GM12878 (cell line): ENCODE measurements at places on chromosomes 12 and 14.
A peak's percentile ranks its signal among the peaks of the same experiment; 100 is the strongest.

- DNase-seq, result no peak
- H3K4me3 ChIP-seq, result no peak overlapping the region
- H3K36me3 ChIP-seq, result no peaks in the 10 kb centered on the region
- H3K27me3 ChIP-seq, result no peaks in the 10 kb centered on the region
- no peaks in the 10 kb centered on the region for H3K4me1 ChIP-seq
Observed at GRCh38 chr14:97916100-97916499, 1118.9 kb downstream of the VRK1 start.

DNA sequence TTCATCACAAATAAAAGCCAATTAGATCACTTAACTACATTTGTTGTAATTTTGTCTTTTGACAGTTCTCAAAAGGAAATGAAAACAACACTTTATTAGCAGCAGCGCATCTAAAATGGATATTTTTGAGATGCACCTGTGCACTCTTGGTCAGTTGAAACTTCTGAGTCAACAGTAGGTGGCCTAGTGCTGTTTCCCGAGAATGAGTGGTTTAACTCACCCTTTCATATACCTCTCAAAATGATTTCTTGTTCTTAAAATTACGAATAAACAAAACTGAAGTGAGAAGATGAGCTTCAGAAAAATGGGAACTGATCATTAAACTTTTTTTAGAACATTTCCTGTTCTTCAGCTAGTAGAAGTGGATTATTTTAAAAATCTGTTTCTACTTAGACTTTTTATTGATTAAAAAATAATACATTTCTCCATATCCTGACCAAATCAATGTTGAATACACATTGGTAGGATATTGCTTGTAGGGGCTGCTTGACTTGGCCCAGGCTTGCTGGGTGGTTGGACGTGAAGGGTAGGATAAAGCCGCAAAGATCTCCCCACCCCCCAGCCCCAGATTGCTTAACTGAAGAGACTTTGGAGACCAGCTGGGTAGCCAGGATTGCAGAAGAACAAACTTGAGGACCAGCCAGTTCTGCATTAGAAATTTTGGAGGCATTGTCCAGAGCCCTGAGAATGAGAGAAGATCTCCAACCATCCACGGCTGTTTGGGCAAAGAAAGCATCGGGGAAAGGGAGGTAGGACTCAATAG, 22.3 kb upstream of the STK38L start:
- H3K27me3 ChIP-seq, result no peaks in the 10 kb centered on the region
- H3K4me3 ChIP-seq, result peak overlapping the region; percentile 68
- H3K4me1 ChIP-seq, result peaks cover 43% of the 10 kb centered on the region
- no peaks in the 10 kb centered on the region for H3K36me3 ChIP-seq

- H3K4me1 ChIP-seq, result no peaks in the 10 kb centered on the region; the same call in 1 of the 2 replicates
- no peak for DNase-seq
- H3K4me3 ChIP-seq, result peak overlapping the region; percentile 70
- no peaks in the 10 kb centered on the region for H3K27me3 ChIP-seq
- peak overlapping the region; percentile 73 for H3K27ac ChIP-seq
Observed at GRCh38 chr14:50230401-50230700, 1.0 kb downstream of the SOS2 start.

- no peak overlapping the region for H3K27ac ChIP-seq
- no peak for DNase-seq
- H3K27me3 ChIP-seq, result peaks cover 2% of the 10 kb centered on the region
- peaks cover 3% of the 10 kb centered on the region for H3K4me1 ChIP-seq
- H3K36me3 ChIP-seq, result no peaks in the 10 kb centered on the region
Observed at GRCh38 chr12:95395696-95396095, 78.3 kb upstream of the METAP2 start.

- no peaks in the 10 kb centered on the region for H3K36me3 ChIP-seq
- H3K27ac ChIP-seq, result no peak overlapping the region
- peaks cover 30% of the 10 kb centered on the region for H3K4me1 ChIP-seq
- H3K27me3 ChIP-seq, result no peaks in the 10 kb centered on the region; the same call in 1 of the 2 replicates
- no peak overlapping the region for H3K4me3 ChIP-seq
Observed at GRCh38 chr14:54774824-54775223, 127.8 kb downstream of the GCH1 start.

DNA sequence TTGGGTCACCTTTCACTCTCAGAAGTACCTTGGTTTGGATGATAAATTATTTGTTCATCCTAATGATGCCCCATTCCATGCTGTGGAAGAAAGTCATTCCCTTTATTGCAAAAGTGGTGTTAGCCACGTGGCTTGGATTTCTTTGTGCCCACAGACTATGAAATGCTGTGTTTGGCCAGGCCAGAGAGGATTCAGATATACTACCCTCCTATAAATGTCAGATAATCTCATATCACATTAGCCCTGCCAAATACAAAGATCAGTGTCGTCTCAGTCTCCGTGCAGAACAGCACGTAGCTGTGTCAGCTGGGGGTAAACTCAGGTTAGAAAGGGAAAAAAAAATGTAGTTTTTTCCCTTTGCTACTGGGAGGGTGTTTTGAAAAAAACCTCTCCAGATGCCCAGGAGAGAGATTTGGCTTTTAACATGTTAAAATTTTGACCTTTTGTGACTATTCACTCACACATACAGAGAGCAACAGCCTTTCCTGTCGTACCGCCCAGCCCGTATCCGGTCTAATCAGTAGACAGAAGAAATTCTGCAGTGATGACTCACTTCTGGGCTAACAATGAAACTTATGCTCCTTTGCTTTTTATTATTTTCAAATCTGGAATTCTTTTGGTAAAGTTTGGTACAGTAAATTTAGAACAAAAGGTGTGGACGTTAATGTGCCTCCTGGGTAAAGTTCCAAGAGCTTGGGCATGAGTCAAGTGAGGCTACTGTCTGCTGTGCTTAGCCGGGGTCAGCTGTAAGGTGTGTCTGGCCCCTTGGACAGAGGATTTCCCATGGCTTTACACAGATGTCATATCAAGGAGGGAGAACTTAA, 8.5 kb upstream of the PTPRB start:
- H3K4me1 ChIP-seq, result no peaks in the 10 kb centered on the region
- H3K27me3 ChIP-seq, result no peaks in the 10 kb centered on the region
- no peak for DNase-seq
- no peak overlapping the region for H3K27ac ChIP-seq
- no peaks in the 10 kb centered on the region for H3K36me3 ChIP-seq

GRCh38 chr12:100437038-100437841, 36.4 kb upstream of the NR1H4 start:
- no peak overlapping the region for H3K4me3 ChIP-seq
- no peaks in the 10 kb centered on the region for H3K4me1 ChIP-seq
- no peak overlapping the region for H3K27ac ChIP-seq
- DNase-seq, result no peak

GRCh38 chr14:84298663-84299195, 1231.2 kb upstream of the FLRT2 start:
- H3K4me1 ChIP-seq, result no peaks in the 10 kb centered on the region

DNA sequence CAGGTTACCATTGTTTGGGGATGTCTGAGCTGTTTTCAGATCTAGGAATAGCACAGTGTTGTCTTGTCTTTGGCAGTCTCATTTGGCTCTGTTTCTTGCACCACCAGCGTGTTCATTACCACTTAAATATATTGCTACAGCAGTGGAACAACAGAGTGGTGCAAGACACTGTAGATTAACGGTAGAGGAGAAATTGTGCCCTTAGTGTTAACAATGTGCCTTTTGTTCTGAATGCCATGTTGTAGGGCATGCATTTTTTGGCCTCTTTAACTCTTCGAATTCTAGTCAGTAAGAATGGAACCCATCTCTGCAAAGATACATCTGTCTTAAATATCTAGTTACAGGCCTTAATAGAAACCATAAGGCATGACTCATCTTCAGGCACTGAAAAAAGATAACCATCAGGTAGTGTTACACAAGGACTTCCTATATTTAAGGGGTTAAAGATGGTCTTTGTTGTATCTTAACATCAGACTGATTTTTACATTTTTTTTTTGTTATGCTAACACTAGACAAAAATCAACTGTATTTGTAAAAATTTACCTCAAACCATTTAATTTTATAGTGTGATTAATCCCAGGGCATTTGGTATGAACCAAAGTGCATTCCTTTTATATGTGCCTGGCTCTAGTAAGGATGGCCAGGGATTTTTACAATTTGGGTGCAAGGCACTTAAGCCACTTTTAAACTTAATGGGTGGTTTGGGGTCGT, 12.9 kb downstream of the DYRK2 start:
- no peak for DNase-seq
- no peaks in the 10 kb centered on the region for H3K4me1 ChIP-seq
- no peaks in the 10 kb centered on the region for H3K27me3 ChIP-seq

- H3K27me3 ChIP-seq, result peaks cover 2% of the 10 kb centered on the region; the same call in 1 of the 2 replicates
- no peak for DNase-seq
- no peak overlapping the region for H3K4me3 ChIP-seq
- H3K36me3 ChIP-seq, result no peaks in the 10 kb centered on the region
Observed at GRCh38 chr12:107622001-107622400, 63.6 kb upstream of the PWP1 start.

GRCh38 chr14:95649230-95649629, 37.0 kb upstream of the TCL1B start:
- H3K27me3 ChIP-seq, result no peaks in the 10 kb centered on the region
- no peak for DNase-seq

GRCh38 chr12:128337431-128338170, 70.6 kb downstream of the TMEM132C start:
- H3K4me3 ChIP-seq, result no peak overlapping the region
- H3K36me3 ChIP-seq, result no peaks in the 10 kb centered on the region
- no peaks in the 10 kb centered on the region for H3K27me3 ChIP-seq
- no peak for DNase-seq
- no peaks in the 10 kb centered on the region for H3K4me1 ChIP-seq

- no peak overlapping the region for H3K27ac ChIP-seq
- H3K4me1 ChIP-seq, result no peaks in the 10 kb centered on the region
- no peaks in the 10 kb centered on the region for H3K27me3 ChIP-seq
Observed at GRCh38 chr12:129826273-129826672, 77.6 kb downstream of the TMEM132D start.

GRCh38 chr12:70823182-70823976, 97.2 kb downstream of the PTPRR start:
- H3K4me1 ChIP-seq, result no peaks in the 10 kb centered on the region
- H3K4me3 ChIP-seq, result no peak overlapping the region
- no peaks in the 10 kb centered on the region for H3K36me3 ChIP-seq
- DNase-seq, result no peak
- no peak overlapping the region for H3K27ac ChIP-seq
- H3K27me3 ChIP-seq, result no peaks in the 10 kb centered on the region

GRCh38 chr12:25829192-25829591, 129.3 kb upstream of the RASSF8 start:
- H3K27ac ChIP-seq, result no peak overlapping the region
- no peak overlapping the region for H3K4me3 ChIP-seq
- H3K4me1 ChIP-seq, result no peaks in the 10 kb centered on the region
- no peaks in the 10 kb centered on the region; the same call in 1 of the 2 replicates for H3K27me3 ChIP-seq
- no peak for DNase-seq
- no peaks in the 10 kb centered on the region for H3K36me3 ChIP-seq

- H3K27ac ChIP-seq, result no peak overlapping the region
- no peak overlapping the region for H3K4me3 ChIP-seq
- DNase-seq, result no peak
- H3K36me3 ChIP-seq, result no peaks in the 10 kb centered on the region
- no peaks in the 10 kb centered on the region for H3K4me1 ChIP-seq
Observed at GRCh38 chr12:14714437-14714836, 18.0 kb upstream of the GUCY2C start.

DNA sequence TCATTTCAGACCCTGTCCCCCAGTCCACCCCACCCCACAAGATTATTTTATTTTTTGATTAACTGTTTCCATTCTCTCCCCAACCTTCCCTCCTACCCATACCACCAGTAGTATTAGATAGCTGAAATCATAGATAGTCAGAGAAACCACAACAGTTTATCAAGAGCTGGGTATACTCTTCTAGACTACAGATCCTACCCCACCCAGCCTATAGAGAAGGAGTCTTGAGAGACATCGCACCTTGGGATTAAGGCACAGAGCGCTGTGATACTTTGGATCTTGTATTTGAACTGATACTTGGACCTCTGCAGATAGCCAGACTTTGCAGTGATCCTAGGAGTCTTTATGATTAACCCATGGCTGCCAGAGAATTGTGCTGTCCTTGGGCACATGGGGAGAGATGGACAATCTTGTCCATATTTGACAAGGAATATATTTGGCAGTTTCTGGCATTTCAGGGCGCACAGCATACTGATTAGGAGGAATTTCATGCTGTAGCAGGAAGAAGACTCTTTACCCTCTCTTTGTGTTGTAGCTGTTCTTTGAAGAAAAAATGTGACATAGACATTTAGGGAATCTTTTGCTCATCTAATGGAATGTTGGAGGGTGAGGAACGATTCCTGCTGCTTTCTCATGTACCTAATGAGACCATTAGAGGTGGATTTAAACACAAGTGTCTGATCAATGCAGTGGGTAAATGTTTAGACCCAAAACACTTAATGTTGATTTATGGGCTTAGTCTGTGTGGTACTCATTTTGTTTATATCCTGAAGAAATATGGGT, 982 bp downstream of the RBMS2 start:
- no peaks in the 10 kb centered on the region for H3K27me3 ChIP-seq
- H3K36me3 ChIP-seq, result no peaks in the 10 kb centered on the region
- peaks cover 4% of the 10 kb centered on the region; the same call in 1 of the 2 replicates for H3K4me1 ChIP-seq
- no peak overlapping the region for H3K27ac ChIP-seq
- DNase-seq, result no peak

DNA sequence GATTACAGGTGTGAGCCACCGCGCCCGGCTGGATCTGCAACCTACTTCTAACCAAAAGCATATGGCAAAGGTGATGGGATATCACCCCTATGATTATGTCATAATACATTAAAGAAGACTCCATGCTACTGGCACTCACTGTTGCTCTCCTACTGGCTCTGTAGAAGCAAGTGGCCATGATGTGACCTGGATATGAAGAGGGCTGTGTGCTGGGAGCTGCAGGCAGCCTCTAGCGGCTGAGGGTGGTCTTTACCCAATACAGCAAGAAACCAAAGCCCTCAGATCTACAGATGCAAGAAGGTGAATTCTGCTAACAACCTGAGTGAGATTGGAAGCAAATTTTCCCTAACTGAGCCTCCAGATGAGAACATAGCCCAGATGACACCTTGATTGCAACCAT, 34.2 kb upstream of the TRIM9 start:
- DNase-seq, result no peak
- H3K4me1 ChIP-seq, result no peaks in the 10 kb centered on the region
- H3K4me3 ChIP-seq, result no peak overlapping the region
- no peaks in the 10 kb centered on the region for H3K36me3 ChIP-seq

- H3K4me3 ChIP-seq, result no peak overlapping the region
- no peaks in the 10 kb centered on the region for H3K36me3 ChIP-seq
- peak overlapping the region; percentile 28 for H3K27ac ChIP-seq
- H3K4me1 ChIP-seq, result peaks cover 43% of the 10 kb centered on the region
- DNase-seq, result no peak
Observed at GRCh38 chr14:93104961-93105360, 10.8 kb downstream of the ITPK1 start.

DNA sequence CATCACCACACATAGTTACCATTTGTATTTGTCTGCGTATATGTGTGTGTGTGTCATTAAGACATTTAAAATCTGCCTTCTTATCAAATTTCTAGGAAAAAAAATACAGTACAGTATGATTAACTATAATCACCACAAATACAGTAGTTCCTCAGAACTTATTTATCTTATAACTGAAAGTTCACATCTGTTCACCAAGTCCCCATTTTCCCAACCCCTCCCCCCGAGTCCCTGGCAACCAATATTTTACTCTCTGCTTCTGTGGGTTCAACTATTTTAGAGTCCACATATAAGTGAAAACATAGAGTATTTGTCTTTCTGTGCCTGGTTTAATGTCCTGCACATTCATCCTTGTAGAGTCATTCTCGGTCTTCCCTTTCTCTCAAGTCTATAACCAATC, 12.3 kb downstream of the CAPS2 start:
- no peaks in the 10 kb centered on the region for H3K36me3 ChIP-seq
- no peaks in the 10 kb centered on the region for H3K4me1 ChIP-seq
- no peak overlapping the region for H3K4me3 ChIP-seq
- H3K27me3 ChIP-seq, result no peaks in the 10 kb centered on the region
- H3K27ac ChIP-seq, result no peak overlapping the region

GRCh38 chr14:88326352-88327103, 3.5 kb upstream of the KCNK10 start:
- H3K36me3 ChIP-seq, result no peaks in the 10 kb centered on the region
- H3K27me3 ChIP-seq, result peaks cover 39% of the 10 kb centered on the region
- no peak overlapping the region for H3K4me3 ChIP-seq
- H3K27ac ChIP-seq, result no peak overlapping the region
- DNase-seq, result no peak
